PC-9 (cell line): ENCODE measurements at places on chromosomes 12 and 14. TPM values are rescaled to one million over a fixed set of nuclear protein-coding genes. Genes with fewer than 3 reads are reported as not detected.

The TSFM gene
- 38.1 and 44.8 TPM in 2 replicates for total RNA-seq

The ABCD2 gene
- not detected in 2 replicates for total RNA-seq

The NEUROD4 gene
- total RNA-seq = not detected in 2 replicates

The RPGRIP1 gene
- total RNA-seq = 0.75 and 2.1 TPM in 2 replicates

The BRMS1L gene
- 5.7 and 8.0 TPM in 2 replicates for total RNA-seq

The ACACB gene
- 13.8 and 15.1 TPM in 2 replicates for total RNA-seq

DNA sequence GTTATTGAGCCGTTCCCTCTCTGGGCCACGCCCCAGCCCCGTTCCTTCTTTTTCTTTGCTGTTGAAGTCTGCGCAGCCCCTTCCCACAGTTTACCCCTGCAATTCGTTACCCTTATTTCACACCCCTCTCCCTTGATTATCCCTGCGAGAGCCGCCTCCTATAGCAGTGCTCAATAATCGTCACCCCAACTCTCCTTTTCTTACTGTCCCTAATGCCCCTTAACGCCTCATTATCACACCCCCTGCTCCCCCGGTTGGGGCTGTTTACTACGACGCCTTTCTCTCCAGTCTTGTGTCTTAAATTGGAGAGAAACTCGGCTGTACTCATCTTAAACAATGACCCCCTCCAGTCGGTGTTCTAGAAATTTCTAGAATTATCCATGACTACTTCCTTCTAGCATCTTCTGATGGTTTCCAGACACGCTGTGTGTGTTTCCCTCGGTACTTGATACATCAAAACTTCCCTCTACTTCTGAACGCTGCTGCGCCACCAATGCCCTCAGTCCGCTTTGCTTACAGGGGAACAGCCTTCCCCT lies 713 bp upstream of the FBXL14 start:
- no peak for DNase-seq
- peak overlapping the region; percentile 19; the same call in 1 of the 2 replicates for H3K27ac ChIP-seq
- H3K4me3 ChIP-seq = peak overlapping the region; percentile 91
- no peaks in the 10 kb centered on the region for H3K27me3 ChIP-seq
- no peaks in the 10 kb centered on the region for H3K36me3 ChIP-seq

DNA sequence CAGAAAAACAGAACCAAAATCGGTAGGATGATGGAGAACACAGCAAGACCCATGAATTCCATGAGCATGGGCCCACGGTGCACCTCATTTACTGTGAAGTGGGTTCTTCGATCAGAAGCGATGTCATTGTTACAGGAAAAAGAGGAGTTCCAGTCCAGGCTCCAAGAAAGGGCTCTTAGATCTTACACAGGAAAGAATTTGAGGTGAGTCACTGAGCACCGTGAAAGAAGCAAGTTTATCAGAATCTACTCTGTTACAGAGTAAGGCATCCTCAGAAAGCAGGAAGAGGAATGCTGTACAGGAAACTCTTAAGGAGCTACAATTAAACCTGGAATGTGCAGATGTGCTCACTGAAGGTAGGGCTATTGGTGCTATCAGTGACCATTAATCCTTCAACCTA lies 11.6 kb upstream of the CHFR start:
- no peak for DNase-seq
- H3K4me1 ChIP-seq = no peaks in the 10 kb centered on the region
- H3K27ac ChIP-seq = no peak overlapping the region

DNA sequence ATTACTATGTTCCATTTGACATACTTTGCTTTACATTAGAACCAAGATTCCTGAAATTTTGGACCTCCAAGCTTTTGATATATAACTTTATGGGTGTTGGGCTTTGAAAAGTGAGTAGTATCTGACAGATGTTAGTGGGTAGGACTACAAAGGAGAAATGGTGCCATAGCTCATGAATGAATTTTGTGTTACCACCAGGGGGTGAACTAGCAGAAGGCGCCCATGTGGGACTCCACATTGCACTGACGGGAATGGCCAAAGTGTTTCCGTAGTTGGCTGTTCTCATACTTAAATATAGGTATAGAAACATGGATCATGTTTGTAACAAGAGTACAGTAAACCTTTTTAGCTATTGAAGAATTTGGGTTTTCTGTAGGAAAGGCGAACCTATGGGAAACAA lies 337.5 kb downstream of the FLRT2 start:
- no peaks in the 10 kb centered on the region for H3K27me3 ChIP-seq
- no peak for DNase-seq
- H3K4me3 ChIP-seq = no peak overlapping the region
- no peaks in the 10 kb centered on the region for H3K4me1 ChIP-seq
- H3K27ac ChIP-seq = no peak overlapping the region
- H3K36me3 ChIP-seq = no peaks in the 10 kb centered on the region

DNA sequence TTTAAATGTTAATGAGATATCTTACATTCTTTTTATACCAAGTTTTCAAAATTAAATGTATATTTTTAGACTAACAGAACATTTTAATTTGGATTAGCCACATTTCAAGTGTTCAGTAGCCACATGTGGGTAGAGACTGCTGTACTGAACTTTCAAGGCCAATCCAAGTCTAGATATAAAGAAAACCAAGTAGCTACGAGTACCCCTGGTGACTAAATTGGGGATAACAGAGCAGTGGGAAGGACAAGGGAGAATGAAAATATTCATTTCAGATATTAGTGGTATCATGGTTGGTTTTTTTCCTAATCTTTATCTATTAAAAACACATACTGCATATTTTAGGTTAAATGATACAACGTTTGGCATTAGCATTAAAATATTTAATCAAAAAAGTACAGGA lies 69.4 kb upstream of the RHOJ start:
- no peak overlapping the region for H3K27ac ChIP-seq
- no peaks in the 10 kb centered on the region for H3K27me3 ChIP-seq
- no peaks in the 10 kb centered on the region for H3K36me3 ChIP-seq
- H3K4me3 ChIP-seq = no peak overlapping the region

DNA sequence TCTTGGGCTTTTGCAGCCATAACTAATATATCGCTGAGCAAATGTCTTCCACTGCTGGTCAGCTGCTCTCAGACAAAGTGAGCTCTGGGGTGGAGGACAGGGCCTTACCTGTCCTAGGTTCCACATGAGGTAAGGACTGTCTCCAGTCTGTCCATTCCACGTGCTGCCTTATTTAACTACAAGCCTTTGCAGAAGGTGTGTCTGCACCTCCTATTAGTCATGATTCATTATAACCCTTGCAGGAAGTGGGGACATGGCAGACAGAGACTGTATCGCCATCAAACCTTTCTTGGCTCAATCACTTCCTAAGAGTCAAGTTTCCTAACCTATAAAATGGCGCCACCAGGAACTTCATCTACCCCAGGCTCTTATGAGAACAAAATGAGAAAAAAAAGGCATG lies 46.9 kb downstream of the SLC25A47 start:
- H3K36me3 ChIP-seq = peaks cover 6% of the 10 kb centered on the region; the same call in 1 of the 2 replicates
- no peak for DNase-seq
- peaks cover 12% of the 10 kb centered on the region; the same call in 1 of the 2 replicates for H3K4me1 ChIP-seq
- H3K27me3 ChIP-seq = no peaks in the 10 kb centered on the region
- no peak overlapping the region for H3K4me3 ChIP-seq
- H3K27ac ChIP-seq = no peak overlapping the region

GRCh38 chr12:6056406-6057240 lies 67.8 kb downstream of the VWF start:
- H3K27ac ChIP-seq = no peak overlapping the region
- no peak overlapping the region for H3K4me3 ChIP-seq
- H3K27me3 ChIP-seq = no peaks in the 10 kb centered on the region
- peaks cover 7% of the 10 kb centered on the region; the same call in 1 of the 2 replicates for H3K4me1 ChIP-seq

DNA sequence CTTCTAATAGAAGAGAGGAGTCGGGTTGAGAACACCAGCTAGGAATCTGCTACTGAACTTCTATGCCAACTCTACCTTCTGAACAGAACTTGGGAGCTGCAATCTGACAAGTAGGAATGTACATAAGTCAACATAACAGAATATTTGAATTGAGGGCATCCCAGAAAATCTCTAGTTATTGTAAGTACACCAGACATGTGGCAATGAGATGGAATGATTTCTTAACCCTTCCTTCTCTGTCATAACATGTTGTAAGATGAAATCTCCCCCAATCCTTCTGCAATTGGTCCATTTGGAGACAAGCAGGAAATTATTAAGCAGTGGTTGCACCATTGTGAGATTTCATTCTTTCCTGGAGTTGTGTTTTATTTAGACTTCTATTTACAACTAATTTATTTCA lies 68.7 kb upstream of the TMPO start:
- no peak overlapping the region for H3K27ac ChIP-seq
- no peak overlapping the region for H3K4me3 ChIP-seq
- no peak for DNase-seq
- no peaks in the 10 kb centered on the region for H3K4me1 ChIP-seq
- H3K27me3 ChIP-seq = 0 out of 2 replicates have a peak, but pooled peaks cover 5% of the 10 kb centered on the region

- no peaks in the 10 kb centered on the region for H3K4me1 ChIP-seq
- H3K27ac ChIP-seq = no peak overlapping the region
Observed at GRCh38 chr14:35821564-35822411, 4.3 kb upstream of the BRMS1L start.

- peak; percentile 73 for DNase-seq
- H3K27ac ChIP-seq = no peak overlapping the region
- H3K36me3 ChIP-seq = no peaks in the 10 kb centered on the region
- H3K4me3 ChIP-seq = no peak overlapping the region
Observed at GRCh38 chr14:99562856-99563748, 40.9 kb downstream of the CCDC85C start.

- no peaks in the 10 kb centered on the region for H3K36me3 ChIP-seq
- no peak overlapping the region for H3K4me3 ChIP-seq
- H3K27ac ChIP-seq = no peak overlapping the region
- H3K4me1 ChIP-seq = peaks cover 10% of the 10 kb centered on the region
- no peaks in the 10 kb centered on the region for H3K27me3 ChIP-seq
Observed at GRCh38 chr14:100429537-100429936, 106.4 kb downstream of the SLC25A47 start.

DNA sequence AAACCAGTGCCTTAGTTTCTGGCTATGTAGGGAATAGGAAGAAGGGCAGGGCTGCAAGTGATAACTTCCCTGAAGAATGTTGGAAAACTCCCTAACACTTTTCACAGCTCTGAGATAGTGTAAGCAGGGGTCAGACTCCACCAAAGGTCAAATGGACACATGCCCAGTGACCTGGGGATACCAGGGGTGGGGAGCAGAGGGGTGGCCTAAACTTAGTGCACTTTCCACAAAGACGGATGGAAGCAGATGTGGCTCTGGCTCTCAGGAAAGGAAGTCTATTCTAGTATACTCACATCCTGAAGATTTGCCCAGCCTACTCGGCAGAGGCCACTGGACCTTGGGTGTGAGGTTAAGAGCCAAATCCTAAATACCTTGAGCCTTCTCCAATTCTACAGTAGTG lies 285.8 kb downstream of the NUAK1 start:
- no peaks in the 10 kb centered on the region for H3K27me3 ChIP-seq
- no peak overlapping the region for H3K4me3 ChIP-seq
- no peak for DNase-seq
- no peaks in the 10 kb centered on the region for H3K4me1 ChIP-seq

DNA sequence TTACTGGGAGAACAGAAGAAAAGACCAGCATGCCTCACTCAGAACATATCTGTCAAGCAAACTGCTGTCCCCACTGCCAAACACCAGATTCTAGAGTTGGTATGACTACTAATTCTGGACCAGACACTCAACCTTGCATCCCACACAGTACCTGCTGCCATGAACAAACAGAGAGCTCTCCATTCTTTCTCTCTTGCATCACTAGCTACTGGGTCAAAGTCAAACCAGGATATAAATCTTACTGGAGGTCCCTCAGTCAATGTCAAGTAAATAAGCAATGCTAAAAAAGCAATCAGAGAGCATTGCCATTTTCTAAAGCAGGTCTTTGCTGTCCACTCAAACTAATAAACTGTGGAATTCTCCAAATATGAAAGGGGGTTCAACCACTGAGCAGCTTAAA lies 452.4 kb upstream of the SEL1L start:
- DNase-seq = no peak
- no peaks in the 10 kb centered on the region for H3K4me1 ChIP-seq

DNA sequence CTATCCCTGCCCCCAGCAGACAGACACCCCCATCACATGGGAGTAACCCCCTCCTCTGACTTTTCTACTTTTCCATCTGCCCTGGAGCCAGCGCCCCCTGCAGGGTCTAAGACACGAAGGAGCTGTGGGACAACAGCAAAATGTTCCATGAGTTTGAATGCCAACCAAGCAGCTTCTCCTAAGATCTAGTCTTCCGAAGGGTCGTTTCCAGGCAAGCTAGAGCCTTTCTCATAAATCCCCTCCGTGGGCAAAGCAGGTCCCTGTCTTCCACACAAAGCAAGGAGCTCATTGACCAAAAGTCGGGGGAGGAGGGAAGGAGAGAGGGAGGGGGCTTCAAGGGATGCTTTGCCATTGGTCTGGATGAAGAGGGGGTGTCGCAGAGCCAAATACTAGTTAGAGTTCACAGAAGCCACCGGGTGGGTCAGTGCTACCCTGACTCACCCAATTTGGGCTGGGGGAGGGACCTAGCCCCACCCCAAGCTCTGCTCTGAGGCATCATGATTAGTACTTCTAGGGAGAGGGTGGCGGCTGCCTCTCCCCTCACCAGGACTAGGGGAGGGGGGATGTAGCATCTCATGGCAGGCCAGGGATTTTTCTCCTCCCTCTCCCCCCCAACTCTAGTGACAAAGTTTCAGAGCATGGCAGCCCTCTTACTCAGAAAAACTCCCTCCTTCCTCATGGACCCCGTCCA lies 1.6 kb downstream of the MSI1 start:
- H3K4me1 ChIP-seq = no peaks in the 10 kb centered on the region
- H3K36me3 ChIP-seq = no peaks in the 10 kb centered on the region
- peaks cover 36% of the 10 kb centered on the region for H3K27me3 ChIP-seq
- H3K27ac ChIP-seq = no peak overlapping the region

GRCh38 chr14:22179190-22179589 lies 409.8 kb downstream of the DAD1 start:
- no peaks in the 10 kb centered on the region for H3K36me3 ChIP-seq
- no peak overlapping the region for H3K27ac ChIP-seq
- DNase-seq = no peak
- H3K27me3 ChIP-seq = no peaks in the 10 kb centered on the region
- H3K4me1 ChIP-seq = no peaks in the 10 kb centered on the region

DNA sequence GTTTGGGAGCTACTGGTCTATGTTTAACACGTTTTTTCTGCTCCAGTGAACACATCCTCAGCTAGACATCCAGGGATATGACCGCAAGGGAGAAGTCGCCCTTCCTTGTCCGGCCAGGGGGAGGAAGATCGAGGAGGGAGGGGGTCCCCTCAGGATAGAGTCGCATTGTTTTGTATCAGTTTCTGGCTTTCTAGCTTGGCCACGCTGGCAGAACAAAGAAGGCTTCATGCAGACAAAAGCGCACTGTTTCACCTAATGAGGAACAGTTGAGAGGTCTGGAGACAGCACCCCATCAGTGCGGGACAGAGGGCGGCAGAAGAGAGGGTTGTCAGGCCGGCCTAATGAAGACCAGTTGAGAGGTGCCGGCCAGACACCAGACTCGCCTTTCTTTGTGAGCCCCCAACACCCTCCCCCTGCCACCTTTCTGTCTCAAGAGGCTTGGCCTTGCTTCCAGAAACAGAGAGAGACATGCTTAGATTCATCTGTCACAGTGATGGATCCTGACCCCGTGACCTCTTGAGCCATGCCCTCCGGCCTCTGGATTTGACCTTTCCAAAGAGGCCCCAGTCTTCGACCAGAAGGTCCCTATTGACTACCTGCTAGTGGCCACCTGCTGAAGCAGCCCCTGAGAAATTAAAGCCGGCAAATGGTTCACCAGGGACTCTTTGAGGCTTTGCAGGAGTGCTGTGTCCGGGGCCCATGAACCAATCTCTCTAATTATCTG lies 254.7 kb upstream of the TBX3 start:
- H3K4me3 ChIP-seq = no peak overlapping the region
- H3K36me3 ChIP-seq = no peaks in the 10 kb centered on the region
- no peak for DNase-seq
- peaks cover 14% of the 10 kb centered on the region for H3K4me1 ChIP-seq

- no peak overlapping the region for H3K4me3 ChIP-seq
- no peaks in the 10 kb centered on the region for H3K36me3 ChIP-seq
- no peak overlapping the region for H3K27ac ChIP-seq
- H3K27me3 ChIP-seq = no peaks in the 10 kb centered on the region
Observed at GRCh38 chr12:16833376-16834015, 227.5 kb upstream of the LMO3 start.
